A549 treated with Hydrocortisone at 1 μM for 4 hours (cell line): ENCODE measurements at places on chromosomes 5 and 9. TPM values are rescaled to one million over a fixed set of nuclear protein-coding genes. Genes with fewer than 3 reads are reported as not detected.

RAPGEF1 gene
- total RNA-seq, result 38.5 to 50.3 TPM (median 47.1 TPM) in 5 replicates

SLC36A3 gene
- not detected in 5 replicates for total RNA-seq

ROPN1L gene
- 1.8 to 2.3 TPM (median 1.9 TPM) in 5 replicates for total RNA-seq

PTGES2 gene
- total RNA-seq, result 70.5 to 93.8 TPM (median 86.8 TPM) in 5 replicates

PCDHB16 gene
- 0.05 to 0.08 TPM (median 0.05 TPM) in 4 of 5 replicates, not detected in the other for total RNA-seq

MAP3K1 gene
- 1.3 to 2.1 TPM (median 1.5 TPM) in 5 replicates for total RNA-seq

ANKRD31 gene
- 0.03 to 0.07 TPM (median 0.05 TPM) in 5 replicates for total RNA-seq

SLC4A9 gene
- total RNA-seq, result 0.02 TPM in 1 of 5 replicates, not detected in the others

EGR1 gene
- 7.4 to 14.1 TPM (median 10.4 TPM) in 5 replicates for total RNA-seq
